ENCODE measurements at places on chromosomes 5 and 9. TPM values are rescaled to one million over a fixed set of nuclear protein-coding genes. Genes with fewer than 3 reads are reported as not detected.
A peak's percentile ranks its signal among the peaks of the same experiment; 100 is the strongest.

- DNase-seq: no peak
These were observed 127.4 kb downstream of the GALNT10 start for GRCh38 chr5:154317916-154318315.

GRCh38 chr5:143168171-143168741, 235.2 kb downstream of the NR3C1 start:
- DNase-seq: no peak

DNA sequence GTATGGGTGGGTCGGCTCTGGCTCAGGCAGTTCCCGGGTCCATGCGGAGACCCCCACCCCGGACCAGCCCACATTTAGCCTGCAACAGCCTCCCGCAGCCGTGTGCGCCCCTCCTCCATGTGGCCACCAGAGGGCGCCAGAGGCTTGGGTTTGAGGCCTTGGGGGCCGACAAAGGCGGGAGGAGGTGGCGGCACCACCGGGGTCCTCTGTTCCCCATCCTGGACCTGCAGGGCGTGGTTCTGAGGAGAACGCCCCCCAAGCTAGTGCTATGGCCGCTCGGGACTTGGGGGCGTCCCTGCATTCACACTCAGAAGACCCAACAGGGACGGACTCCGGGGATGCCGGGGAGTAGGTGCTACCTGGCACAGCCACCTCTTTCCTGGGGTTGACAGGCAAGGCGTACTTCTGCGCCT, 16.5 kb downstream of the ASS1 start:
- DNase-seq: peak; percentile 92

DNA sequence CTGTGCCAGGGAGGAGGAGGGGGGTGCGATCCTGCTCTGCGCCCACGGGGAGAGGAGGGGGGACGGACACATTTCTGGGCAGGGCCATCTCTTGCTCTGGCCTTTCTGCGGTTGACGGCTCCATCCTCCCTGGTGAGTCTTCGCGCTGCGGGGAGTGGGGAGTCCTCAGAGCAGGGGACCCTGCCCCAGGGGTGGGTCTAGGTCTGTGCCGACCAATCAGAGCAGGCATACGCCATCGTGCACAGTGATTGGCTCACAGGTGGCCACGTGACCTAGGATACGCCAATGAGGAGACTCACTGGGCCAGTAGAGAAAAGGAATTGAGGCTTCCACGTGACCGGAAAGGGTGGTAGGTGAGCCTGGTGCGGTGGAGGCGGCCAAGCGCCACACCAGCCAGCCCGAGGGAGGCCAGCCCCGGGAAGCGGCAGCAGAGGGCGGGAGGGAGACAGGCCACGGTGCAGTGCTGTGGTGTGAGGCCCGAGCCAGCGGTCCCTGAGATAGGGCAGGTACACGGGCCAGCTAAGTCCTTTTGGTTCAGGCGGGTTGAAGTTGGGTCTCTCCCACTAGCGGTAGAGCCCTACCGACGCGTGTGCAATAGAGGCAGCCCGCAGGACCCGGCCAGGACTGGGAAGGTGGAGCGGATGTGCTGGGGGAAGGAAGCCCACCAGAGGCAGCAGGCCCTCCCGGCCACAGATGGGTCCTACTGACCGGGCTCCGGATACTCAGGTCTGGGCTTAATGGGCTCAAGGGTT, 65.2 kb upstream of the RNF130 start:
- DNase-seq: no peak

DNA sequence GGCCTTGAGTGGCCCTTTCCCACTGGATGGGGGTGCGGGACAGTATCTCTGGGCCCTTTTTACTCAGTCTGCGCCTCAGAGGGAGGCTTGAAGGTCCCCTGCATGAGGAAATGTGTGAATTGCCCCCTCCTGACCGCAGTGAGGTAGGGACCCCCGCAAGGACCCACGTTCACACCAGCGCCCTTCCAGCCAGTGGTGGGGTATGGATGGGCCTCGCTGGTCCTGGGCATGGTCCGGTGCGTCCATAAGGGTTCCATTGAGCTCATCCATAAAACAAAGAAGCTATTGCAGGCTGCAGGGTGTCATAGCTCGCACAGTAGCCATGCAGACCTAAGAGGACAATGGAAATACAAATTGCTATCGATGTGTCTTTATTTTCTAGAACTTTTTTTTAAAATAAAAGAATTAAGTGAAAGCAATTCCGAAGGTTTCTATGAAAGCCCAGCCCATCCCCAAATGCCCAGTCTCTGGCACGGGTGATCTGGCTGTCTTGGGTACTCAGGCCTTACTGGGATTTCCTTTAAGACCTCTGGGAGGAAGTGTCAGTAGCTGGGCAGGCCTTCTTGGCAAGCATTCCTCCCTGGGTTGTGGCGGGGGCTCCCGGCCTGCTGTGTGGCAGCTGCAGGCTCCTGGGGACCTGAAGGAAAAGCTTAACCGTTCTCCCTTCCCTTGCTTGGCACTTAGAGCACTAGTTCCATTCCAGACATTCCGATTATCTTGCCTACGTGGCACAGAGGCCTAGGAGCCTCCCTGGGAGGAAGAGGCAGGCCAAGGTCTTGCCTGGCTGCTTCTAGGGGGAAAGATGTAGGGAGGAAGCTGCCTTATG, 1.5 kb upstream of the SEMA5A start:
- no peak for DNase-seq

DNA sequence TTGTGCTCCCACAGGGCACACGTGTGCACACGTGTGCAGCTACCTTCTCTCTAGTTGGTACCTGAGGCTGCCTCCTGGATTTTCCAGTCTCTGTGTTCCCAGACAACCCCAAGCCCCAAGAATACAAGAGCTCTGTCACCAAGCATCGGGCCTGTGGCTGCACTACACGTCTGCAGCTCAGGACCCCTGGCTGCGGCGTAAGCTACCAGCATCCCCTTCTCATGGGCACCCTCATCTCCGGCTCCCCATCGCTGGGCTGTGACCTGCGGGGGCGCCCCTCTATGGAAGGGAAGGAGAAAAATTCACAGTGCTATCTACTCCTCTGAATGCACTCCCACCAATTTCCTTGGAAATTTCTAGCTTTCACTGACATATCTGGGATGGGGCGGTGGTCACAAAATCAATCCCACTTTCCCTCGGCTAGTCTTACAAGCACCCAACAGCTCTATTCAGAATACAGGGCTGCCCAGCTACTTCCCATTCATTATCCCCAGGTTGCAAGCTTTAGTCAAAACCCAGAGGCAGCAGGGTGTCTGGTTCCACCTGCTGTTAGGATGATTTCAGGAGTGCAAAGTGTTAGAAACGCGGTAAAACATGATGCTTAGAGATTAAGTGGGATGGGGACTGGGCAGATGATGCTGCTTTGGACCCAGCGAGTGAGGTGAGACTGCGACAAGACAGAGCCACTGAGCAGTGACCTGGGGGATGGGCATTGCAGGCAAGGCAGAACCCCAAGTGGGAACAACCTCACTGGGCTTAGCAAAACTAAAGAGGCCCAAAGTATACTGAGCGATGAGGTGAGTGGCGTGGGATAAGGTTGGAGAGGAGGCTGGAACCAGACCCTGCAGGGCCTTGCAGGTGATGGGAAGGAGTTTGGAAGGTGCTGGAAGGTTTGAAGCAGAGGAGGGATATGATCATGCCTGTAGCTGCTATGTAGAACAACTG, 121.7 kb downstream of the KCNIP1 start:
- peak; percentile 68 for DNase-seq

DNA sequence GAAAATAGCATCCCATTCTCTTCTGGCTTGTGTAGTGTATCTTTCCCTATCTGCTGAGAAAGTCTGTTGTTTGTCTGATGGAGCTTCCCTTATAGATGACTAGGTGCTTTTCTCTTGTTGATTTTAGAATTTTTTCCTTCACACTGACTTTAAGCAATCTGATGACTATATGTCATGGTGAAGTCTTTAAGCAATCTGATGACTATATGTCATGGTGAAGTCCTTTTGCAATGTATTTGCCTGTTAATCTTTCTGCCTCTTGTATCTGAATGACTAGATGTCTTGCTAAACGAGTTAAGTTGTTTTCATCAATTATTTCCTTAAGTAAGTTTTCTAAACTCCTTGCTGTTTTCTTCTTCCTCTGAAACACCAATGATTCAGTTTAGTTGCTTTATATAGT, 80.5 kb downstream of the RNF130 start:
- DNase-seq: no peak

DNA sequence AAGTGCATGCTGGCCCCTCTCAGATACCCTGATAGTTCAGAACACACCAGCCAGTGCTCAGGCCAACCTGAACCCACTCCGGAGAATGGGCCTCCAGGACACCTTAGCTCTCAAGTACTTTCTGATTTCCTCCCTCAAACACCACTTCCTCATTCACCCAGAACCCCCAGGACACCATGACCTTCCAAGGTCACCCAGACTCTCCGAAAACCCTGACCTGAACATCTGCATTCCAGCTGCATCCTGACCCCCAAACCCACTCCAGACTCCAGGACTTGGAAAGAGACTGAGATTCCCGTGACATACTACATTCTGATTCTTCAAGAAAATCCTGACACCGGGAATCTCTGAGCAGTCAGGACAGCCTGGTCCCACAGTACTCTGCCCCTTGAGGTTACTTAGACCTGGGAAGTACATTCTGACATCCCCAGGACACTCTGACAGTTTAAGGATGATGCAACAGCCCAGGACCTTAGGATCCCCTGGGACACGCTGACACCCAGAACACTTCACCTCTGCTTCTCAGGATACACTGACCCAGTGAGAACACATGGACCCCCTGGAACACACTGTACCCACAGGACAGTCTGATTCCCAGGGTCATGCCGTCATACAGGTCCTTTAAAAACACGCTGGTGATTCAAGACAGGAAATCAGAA, 747 bp upstream of the PROP1 start:
- no peak for DNase-seq

GRCh38 chr5:112533362-112533761, 114.3 kb upstream of the EPB41L4A start:
- no peak for DNase-seq

GRCh38 chr9:107983762-107984161, 494.2 kb upstream of the KLF4 start:
- no peak for DNase-seq

DNA sequence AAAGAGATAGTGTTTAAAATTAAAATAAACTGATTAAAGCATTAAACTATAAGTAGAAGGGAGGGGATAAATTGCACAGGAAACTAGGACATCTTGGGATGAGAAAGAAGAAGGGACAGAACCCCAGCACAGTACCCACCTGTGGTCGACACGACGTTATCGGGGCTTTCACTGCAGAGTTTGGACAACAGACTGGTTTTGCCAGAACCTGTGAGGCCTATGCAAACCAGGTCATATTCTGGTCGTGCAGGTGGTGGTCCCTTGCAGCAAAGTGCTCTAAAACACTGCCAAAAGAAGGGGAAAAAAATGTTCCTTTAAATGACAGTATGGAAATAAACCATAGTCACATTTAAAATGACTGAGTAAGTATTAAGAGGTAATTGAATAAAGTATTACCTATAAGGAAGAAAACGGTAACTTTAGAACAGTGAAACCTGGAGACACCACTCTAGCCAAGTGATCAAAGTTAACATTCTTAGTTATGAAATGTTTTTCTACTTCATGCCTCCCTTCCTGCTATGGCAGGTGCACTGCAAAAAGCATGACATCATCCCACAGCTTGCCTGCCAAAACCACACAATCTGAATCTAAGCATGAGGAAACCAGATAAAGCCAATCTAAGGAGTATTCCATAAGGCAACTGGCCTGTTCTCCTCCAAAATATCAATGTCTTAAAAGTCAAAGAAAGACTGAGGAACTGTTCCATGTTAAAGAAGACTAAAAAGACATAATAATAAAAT, 138.6 kb downstream of the ARL15 start:
- DNase-seq: no peak

- DNase-seq: no peak
These were observed 16.6 kb upstream of the ENC1 start for GRCh38 chr5:74657165-74657564.

GRCh38 chr5:157198277-157198986, 17.8 kb downstream of the ITK start:
- DNase-seq: no peak

DNA sequence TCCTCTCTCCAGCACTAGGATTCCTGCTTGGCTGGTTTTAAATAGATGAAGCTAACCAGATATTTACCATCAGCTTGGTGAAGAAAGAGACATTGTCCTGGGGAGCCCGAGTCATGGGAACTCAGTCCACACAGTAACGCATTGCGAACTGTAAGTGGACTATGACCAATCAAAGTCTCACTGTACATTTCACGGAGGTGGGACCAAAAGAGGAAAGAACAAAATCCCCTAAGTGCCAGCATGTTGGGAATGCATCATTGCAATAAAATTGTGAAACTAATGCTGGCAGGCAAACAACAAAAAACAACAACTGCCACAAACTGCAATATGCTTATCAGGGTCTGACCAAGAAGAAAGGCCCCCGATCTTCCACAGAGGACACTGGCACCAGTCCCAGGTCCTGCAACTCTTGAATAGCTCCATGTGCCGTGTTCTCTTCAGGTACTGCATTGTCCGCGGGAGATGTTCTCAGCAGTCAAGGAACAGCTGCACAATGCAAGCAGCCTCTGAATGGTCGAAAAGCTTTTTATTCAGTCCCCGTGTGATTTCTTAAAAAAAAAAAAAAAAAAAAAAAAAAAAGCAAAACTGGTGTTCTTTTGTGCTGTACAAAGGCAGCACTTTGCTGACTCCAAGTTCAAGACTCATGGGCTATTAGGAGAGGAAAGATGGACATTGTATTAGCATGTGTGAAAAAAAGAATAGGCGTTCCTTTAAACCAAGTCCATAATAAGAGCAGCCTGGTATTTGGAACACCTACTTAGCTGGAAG, 38.1 kb downstream of the SEMA6A start:
- DNase-seq: no peak

GRCh38 chr5:146124580-146124979, 19.2 kb upstream of the PLAC8L1 start:
- DNase-seq: no peak

GRCh38 chr5:39570403-39571027, 145.7 kb upstream of the DAB2 start:
- DNase-seq: no peak

Gene PRRC1
- 57.2 TPM for total RNA-seq

Gene SYK
- total RNA-seq: 23.8 TPM

Gene RNF130
- 24.4 TPM for total RNA-seq

Gene SRA1
- 23.9 TPM for total RNA-seq
